ENCODE measurements at places on chromosomes 6 and 20.
A peak's percentile ranks its signal among the peaks of the same experiment; 100 is the strongest.

- no peak for DNase-seq
Measured at GRCh38 chr6:170542031-170542719, 10.9 kb downstream of the PSMB1 start.

DNA sequence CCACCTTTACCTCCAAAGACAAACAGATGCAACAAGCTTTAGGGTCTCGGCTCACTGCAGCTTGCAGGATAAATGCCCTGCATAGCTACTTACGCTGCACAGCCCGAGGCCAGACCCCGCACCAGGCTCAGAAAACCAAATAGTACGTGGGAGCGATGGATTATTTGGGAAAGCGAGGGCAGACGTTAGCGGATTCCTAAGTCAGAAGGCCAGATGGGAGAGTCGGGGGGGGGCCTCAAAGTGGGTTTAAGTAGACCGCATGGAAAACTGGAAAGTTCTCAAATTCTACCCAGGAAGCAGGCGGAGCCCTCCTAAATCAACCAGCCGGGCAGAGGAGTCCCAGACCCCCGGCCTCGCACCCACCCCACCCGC lies 382 bp downstream of the SFT2D1 start:
- no peak for DNase-seq

DNA sequence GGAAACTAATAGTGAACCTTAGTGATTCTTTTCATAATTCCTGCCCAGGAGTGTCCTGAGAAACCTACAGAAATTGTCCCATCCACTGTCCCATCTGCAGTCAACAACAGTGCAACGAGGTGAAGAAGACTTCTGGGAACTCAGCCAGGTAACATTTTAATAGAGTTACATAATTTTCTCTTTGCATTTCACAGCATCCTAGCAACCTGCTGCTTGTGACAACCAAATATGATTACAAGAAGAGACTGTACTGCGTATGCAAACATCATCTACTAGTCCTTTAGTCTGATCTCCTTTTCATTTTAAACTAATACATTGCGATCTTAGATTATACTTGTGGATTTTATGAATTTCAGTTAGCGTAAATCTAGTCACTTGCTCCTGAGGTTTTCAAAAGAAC lies 951.6 kb downstream of the TFAP2A start:
- peak; percentile 11 for DNase-seq

GRCh38 chr20:50089140-50089786 lies 23.7 kb downstream of the UBE2V1 start:
- no peak for DNase-seq

GRCh38 chr6:168210239-168211105 lies 109.1 kb downstream of the DACT2 start:
- no peak for DNase-seq

GRCh38 chr6:12582421-12583110 lies 134.0 kb upstream of the PHACTR1 start:
- no peak for DNase-seq

GRCh38 chr6:12572896-12573827 lies 143.4 kb upstream of the PHACTR1 start:
- peak; percentile 94 for DNase-seq

GRCh38 chr6:133761706-133762105 lies 127.2 kb upstream of the TCF21 start:
- peak; percentile 69 for DNase-seq

DNA sequence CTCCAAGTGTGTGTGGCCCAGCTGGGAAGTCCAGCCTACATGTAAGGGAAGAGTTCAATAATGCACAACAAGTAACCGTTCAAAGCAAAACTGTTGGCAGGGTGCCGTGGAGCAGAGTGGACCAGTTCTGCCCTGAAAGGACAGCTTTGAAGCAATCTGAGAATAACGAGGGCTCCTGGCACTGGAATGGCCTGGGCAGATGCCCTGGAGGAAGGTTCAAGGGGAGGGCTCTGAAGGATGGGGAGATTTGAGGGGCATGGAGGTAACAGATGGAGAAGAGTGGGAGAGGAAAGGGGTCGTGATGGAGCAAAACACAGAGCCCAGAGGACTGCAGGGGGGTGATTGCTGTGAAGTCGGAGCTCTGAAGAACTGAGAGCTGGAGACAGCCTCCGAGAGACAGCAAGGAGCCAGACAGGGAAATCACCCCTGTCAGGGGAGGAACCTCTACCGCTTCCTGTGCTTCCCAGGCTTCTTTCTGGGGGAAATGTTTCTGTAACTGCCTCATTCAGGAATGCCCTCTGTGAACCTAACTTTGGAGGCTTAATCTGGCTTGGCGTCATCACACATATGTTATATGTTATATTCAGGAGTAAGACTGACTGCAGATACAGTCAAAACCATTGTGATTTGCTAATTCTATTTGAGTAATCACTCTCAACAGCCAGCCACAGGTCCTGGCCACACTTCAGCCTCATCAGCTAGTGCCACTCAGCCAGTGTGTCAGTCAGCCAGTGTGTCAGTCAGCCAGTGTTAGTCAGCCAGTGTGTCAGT lies 41.2 kb downstream of the ZC3H12D start:
- peak; percentile 91 for DNase-seq

GRCh38 chr6:41724228-41724580 lies 11.2 kb downstream of the TFEB start:
- no peak for DNase-seq

- DNase-seq: peak; percentile 80
Measured at GRCh38 chr6:1321738-1322137, 9.8 kb downstream of the FOXQ1 start.

GRCh38 chr20:60869087-60869486 lies 383.0 kb upstream of the CDH4 start:
- DNase-seq: no peak

DNA sequence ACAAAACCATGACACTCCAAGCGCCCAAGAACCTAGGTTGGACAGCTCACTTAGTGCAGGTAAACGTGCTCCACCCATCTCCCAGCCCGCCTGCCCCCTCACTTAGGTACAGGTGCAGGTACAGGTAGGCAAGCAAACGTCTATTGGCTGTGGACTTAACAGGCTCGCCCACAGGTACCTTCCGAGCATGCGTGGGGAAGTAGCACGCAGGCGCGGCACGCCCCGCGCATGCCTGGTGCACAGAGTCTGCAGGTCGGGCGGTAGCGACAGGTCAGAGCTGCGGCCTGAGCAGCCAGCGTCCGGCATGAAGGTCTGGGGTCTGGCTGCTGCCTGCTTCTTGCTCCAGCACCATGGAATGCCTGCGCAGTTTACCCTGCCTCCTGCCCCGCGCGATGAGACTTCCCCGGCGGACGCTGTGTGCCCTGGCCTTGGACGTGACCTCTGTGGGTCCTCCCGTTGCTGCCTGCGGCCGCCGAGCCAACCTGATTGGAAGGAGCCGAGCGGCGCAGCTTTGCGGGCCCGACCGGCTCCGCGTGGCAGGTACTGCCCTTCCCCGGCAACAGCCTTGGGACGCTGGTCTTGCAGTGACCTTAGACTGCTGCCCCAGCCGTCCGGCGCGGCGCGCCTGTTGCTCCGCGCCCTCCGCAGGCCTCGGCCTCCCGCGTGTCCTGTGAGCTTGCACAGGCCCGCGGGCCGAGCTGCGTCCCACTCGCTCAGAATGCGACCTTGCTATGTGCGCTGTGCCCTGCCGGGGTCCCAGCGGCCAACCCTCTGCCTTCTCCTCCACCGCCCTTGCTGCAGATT lies at the start of gene MRS2:
TSS of gene MRS2 (plus strand) at position 240 of the 804 bp plus-strand sequence. CDS start at position 351, 111 bp downstream.
- DNase-seq: peak; percentile 68

DNA sequence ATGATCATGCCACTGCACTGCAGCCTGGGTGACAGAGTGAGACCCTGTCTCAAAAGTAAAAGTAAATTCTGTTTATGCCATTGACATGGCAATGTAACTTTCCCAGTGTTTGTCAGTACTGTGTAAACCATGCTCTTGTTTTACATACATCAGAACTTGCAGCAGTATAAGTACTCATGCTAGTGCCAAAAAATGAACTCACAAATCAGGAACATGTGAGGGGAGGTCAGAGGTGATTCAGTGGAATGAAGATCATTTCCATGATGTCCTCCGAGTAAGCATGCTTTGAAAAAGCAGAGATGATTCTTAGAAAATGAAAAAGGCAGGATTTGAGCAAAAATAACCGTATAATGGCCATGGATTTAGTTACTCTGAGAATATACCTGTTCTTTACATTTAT lies 81.9 kb downstream of the ANKS1A start:
- DNase-seq: peak; percentile 69

DNA sequence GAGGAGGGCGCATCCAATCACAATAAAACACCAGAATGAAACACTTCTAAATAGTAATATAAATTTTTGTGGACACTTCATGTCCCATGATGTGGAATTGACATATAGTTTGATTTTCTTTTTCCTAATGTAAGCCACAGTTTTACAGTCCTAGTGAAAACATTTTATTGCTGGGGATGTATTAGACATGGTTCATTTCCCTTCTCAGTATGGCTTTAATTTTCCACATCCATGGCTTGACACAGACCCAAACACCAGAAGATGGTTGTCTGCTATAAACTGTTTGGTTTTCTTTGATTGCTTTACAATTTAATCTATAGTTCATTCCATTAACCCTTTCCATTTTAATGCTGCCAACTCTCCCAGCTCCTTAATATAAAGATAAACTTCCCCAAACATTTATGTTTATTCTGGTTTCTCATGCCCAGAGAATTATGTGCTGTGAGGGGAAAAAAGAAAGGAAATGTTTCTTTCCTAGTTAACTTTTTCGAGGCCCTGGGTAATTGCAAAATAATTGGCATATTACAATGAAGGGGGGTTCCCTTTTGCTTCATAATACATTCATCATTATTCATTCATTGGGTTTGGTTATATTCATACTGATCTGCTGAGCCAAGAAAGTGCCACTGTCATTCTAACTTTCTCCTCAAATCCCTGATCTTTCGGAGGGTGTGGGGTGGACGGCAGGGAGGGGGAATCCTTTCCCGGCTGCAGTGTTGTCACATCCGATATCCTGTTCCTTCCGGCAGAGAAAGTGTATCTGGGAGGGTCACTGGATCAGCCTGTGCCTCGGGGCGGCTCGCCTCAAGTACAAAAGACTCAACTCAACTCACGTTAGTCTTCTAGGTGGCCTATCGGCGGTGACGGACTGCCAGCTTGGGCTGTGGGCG lies 127.6 kb upstream of the TFAP2D start:
- no peak for DNase-seq

DNA sequence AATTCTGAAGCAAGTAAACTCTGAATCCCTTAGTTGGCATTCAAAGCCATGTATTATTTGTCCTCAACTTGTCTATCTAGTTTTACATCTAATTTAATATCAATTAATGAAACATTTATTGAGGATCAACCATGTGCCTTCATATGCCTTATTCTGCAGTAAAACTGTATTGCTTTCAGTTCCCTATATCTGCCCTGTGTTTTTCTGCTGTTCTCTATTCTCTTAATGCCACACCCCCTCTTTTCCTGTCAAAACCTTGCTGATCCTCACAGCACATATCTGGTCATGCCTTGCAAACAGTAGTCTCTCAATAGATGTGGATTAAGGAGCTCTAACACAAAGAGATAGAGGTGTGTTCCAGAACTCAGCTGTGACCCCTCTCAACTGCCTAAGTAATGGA lies 2.0 kb downstream of the FIG4 start:
- no peak for DNase-seq

DNA sequence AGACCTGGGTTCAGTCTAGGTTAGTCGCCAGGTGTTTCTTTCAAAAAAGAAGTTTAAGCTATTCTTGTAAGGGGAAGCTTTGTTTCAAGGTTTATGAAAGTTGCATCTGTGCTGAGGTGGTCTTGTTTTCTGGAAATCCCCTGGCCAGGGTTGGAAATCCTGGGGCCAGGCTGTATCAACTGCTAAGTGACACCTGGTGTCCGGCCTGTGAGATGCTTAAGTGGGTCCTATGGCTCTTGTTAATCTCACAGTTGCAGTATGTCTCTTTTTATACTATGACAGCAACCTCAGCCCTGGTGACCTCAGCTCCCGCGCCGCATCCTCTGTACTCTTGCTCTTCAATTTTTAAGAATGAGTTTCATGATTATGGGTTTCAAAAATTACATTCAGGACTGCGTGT lies 72.0 kb downstream of the CHMP4B start:
- no peak for DNase-seq

- peak; percentile 87 for DNase-seq
Measured at GRCh38 chr6:118708744-118709143, 57.4 kb upstream of the CEP85L start.

DNA sequence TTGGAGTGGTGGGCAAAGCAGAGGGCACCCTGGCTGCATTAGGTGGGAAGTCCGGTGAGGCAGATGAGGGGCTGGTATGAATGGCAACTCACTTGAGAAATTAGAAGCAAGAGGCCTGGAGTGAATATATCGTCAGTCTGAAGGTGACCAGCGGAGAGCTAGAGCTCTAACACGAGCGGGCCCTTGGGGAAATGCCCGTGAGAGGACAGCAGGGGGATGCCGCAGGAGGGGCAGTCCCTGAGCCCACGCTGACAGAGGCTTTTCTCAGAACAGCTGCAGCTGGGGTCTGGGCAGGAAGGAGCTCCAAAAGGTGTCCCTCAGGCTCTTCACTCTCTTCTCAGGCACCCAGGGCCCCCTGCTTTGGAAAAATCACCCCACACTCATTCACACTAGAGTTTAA lies 32.0 kb upstream of the CD93 start:
- DNase-seq: no peak

DNA sequence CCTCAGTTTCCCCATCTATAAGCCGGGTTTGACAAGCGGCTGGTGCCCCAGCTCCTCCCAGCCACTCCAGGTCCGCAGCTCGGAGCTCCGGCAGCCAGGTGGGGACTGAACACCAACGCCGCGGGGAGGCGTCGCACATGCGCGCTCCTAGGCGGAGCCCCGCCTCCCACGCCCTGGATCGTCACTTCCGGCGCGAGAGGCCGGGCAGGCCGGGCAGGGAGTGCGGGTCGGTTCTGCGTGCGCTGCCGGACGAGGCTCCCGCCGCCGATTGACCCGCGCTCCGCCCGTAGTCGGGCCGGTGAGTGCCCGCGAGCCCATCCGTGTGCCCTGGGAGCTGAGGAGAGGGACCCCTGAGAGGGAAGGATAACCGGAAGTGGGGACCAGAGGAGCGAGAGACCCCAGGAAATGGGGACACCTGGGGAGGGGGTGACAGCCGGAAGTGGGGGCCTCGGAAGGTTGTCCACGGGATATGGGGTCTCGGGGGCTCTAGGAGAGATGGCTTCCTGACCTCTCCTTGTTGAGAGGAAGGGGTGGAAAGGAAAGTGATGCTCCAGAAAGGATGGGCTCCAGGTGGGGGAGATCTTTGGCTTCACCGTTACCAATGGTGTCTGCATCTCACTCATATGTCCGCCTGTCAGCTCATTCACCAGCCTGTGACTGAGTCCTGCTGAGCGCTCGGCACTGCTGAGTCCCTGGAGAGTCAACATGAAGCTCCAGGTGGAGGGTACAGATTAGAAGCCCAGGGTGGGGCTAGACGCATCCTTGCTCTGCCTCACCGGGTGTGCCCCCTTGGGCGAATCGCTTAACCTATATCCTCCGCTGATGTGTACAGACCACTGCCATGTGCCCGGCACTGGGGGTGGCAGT lies at the start of gene TTPAL:
TSS of gene TTPAL (plus strand) at position 181 of the 867 bp plus-strand sequence. CDS start 4,126 bp downstream, outside the sequence.
- DNase-seq: peak; percentile 83

Data from fibroblast of skin of right biceps (primary cell).